Fibroblast of skin of scalp (primary cell): ENCODE measurements at places on chromosomes 16 and 17.

DNA sequence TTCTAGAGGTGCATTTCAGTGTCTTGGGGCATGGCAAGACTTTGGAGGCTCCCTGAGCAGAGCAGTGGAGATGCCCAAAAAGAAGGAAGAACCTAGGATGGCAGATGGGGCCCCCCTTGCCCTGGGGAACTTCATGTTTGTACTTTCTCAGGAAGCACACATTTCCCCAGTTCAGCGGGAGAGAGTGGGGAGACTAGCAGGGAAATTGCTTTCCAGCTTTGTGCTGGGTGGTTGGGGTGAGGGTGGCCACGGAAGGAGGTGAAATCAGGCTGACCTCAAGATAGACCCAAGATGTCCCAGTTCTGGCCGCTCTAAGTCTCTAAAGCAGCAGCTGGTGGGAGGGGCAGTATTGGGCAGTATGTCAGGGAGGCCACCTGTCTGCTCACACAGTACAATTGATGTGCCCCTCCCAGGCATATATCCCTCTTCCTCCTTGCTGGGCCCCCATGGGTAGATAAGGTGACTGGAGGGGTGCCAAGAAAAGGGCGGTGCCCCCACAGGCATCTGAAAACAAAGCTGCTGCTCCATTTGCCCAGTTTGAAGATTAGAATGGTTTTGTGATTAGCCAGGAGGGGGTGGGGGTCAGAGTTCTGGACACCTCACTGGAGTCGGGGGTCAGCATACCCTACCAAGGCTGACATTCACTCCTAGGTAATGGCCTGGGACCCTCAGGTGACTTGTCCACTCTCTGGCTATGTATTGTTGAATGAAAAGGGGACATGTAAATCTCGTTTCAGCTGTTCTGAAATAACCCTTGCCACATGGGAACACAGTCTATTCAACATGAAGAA, 17.1 kb upstream of the NAGLU start:
- peak; percentile 63 for DNase-seq

- no peak for DNase-seq
Measured at GRCh38 chr16:87808108-87808507, 42.3 kb upstream of the KLHDC4 start.

GRCh38 chr17:43464046-43464445, 19.7 kb upstream of the DHX8 start:
- DNase-seq: no peak

DNA sequence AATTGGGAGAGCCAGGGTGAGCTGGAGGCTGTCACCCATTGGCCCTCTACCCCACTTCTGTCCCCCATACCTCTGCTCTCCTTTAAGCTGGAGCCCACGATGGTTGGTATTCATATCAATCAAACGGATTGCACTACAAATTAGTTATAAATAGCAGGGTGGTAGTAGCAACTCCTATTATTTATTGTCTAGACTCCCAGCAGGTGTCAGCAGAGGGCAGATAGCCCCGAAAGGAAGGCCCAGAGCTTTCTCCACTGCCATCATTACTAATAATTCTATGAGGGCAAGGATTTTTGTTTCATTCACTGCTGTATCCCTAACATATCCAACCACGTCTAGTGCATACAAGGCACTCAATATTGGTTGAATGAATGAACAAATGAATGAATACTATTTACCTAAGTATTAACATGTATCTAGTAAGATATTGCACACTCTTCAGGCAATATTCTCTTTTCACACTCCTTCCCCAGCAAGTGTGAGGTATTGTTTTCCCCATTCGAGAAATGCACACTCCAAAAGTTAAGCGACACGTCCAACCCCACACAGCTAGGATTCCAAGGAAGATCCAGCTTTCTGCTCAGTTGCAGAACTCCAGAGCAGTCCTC, 6.3 kb downstream of the C17orf50 start:
- DNase-seq: peak; percentile 53

DNA sequence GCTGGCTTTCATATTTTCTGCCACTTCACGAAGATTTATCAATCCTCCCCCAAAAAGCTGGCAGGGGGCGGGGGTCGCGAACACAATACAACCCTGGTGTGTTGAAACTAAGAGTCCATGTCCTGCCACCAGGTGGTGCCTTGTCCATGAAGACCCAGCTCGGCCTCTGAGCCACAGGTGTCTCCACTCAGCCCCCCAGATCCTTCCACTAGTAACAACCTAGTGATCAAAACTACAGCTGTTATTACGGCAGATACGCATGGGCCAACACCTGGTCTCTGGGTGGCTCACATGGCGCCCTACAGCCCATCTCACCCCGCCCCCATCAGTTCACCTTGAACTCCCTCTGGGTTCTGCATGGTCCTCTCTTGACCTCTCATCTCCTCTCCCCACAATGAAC, 27.7 kb downstream of the USP7 start:
- DNase-seq: no peak

- DNase-seq: peak; percentile 8
Measured at GRCh38 chr17:41967141-41967920, 736 bp downstream of the CNP start.

GRCh38 chr17:75601057-75601987, 13.7 kb downstream of the MYO15B start:
- DNase-seq: peak; percentile 34

- no peak for DNase-seq
Measured at GRCh38 chr16:66776457-66776856, 24.9 kb downstream of the TERB1 start.

GRCh38 chr17:50200457-50201275, 765 bp downstream of the COL1A1 start:
- peak; percentile 87 for DNase-seq

DNA sequence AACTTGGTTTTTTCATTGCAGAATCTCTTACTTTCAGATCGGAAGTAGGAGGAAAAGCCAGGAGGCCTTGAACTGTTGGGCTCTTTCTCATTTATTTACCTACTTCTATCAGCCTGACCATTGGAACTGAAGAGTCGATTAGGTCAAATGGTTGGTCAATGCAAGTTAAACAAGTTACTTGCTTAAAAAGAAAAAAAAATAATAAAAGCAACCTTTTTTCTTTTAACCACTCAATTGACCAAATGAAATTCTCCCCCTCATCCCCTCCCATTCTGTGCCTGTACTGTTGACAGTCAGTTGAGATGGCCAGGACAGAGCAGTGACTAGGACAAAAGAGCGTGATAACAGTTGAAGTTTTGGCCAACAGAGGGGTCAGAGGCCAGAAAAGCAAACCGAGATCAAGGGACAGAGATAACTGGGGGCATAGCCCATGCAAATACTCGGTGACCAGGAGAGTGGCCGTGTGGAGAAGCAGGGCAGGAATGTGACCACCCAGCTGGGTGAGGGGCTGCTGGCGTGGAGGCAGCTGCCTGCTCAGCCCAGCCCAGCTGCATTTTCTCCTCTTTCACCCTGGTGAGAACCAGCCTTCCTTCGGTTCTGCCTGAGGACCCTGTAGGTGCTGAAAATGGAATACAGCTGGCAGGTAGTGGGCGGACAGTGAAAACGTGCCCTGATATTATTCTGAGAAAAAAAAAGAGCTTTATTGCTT, 72.2 kb downstream of the HS3ST3B1 start:
- DNase-seq: no peak

DNA sequence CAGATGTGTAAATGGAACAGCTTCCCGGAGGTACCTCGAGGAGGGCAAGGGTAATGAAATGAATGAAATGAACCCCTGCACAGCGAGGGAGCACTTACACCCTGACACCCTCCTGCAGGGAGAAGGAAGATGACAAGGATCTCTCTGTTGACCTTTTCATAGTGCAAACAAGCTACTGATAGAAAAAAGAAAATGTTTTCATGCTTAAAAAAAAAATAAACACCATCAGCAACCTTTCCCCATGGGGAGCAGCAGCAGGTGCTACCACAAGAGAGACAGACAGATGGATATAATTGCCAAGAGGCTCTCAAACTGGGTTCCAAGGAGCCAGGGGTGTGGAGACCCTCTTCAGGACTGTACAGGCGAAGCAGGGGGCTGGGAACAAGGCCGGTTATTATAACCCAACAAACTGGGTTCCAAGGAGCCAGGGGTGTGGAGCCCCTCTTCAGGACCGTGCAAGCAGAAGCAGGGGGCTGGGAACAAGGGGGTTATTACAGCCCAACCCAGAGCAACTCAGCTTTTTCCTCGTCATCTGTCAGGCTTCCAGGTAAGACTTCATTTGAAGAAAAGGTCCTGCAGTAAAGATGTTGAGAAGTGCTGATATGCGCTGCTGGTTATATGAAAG, 718 bp upstream of the RPH3AL start:
- DNase-seq: no peak

DNA sequence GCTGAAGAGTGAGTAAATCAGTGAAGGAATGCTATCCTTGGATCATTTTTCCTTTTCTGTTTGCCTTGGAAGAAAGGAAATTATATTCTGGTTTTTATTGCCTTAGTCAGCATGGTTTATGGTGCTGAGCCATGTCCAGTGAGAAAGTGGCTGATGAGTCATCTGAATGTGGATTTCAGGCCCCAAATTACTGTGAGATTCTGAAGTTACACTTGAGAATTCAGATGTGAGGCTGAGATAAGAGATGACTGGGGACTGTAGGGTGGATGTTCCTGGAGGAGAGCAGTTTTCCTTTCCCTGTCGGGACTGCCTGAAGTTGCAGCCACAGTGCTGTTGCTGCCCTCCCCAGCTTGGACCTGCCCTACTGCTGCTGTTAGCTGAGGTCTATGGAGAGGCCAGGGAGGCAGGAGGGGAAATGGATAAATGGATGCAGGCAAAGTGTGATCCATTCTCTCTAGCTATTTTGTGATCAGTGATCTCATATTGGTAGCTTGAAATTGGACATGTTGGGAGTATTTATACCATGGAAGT, 4.2 kb upstream of the MAP3K14 start:
- DNase-seq: peak; percentile 97

GRCh38 chr16:4111748-4112696, 4.2 kb downstream of the ADCY9 start:
- no peak for DNase-seq

DNA sequence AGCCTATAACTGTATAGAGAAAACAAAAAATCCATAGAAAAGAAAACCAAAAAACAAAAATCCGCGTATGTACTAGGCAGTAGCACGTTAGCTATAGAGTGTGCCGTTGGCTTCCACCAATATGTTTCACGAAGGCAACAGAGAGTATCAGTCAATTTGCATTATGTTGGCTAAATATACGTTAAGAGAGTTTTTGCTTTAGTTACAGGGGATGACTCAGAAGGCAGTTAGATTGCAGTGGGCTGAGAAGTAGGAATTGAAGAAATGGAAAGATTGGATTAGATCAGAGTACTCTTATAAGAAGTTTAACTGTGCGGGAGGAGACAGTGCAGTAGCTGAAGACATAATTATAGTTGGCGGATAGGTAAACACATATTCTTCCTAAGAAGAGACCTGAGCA, 911 bp upstream of the NACA2 start:
- no peak for DNase-seq

GRCh38 chr17:28760601-28761562, 17.1 kb downstream of the TRAF4 start:
- DNase-seq: peak; percentile 27

DNA sequence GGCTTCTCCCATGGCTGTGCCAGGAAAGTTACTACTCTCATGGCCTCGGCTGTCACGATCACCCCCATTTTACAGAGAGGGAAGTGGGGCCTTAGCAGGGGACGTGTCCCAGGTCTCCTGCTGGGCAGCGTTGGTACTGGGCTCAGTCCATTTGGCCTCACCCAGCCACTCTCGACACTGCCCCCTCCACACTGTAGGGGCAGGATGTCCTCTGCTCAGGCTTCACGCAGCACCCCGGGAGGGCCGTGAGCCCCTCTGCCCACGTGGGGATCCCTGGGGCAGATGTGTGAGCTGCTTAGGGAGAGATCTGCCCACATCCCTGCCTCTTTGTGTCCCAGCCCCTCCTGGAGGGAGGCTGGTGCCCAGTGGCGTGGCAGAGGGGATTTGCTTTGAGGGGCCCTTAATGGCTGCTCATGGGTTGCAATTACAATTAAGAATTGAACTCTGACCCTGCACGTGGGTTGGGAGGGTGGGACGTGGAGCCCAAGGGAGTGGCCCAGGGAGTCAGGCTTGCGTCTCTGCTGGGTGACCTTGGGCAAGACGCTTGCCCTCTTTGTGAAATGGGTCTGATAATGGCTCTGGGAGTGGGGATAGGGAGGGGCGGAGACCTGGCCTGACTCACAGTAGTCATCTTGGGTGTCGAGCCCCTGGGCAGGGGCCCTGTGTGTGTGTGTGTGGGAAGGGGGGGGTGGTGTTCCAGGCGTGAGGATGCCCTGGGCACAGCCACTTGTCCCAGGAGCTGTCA, 2.3 kb upstream of the KCNJ12 start:
- no peak for DNase-seq

GRCh38 chr17:9192010-9192409, 170.7 kb downstream of the NTN1 start:
- peak; percentile 26 for DNase-seq

DNA sequence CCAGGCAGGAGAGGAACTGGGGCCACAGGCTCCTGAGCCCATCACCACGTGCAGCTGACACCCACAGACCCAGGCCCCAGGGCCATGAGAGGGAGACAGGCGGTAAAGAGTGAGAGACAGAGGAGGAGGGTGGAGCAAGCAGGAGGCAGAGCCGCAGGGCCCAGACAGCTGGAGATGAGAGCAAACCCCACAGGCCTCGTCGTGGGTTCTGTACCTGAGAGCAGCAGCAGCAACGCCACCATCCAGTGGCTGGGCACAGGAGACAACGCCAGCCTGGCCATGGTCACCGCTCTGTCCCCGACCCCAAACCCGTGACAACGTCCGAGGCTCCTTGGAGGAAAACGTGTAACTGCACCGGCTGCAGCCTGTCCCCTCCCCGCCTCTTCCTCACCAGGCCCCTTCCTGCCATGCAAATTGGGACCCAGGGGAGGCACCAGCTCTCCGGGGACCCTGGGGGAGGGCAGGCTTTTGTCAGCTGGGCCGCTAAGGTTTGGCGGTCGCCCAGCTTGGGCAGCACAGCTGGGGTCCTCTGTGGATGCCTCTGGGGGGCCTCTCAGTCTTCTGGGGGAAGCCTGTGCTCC, at the start of gene CD79B:
Gene CD79B, minus strand, starts transcription at position 351 of the 581 bp plus-strand sequence. Its CDS starts 70 bp downstream, at position 281.
- DNase-seq: no peak

- peak; percentile 48 for DNase-seq
Measured at GRCh38 chr17:59372138-59372751, 40.8 kb downstream of the YPEL2 start.

DNA sequence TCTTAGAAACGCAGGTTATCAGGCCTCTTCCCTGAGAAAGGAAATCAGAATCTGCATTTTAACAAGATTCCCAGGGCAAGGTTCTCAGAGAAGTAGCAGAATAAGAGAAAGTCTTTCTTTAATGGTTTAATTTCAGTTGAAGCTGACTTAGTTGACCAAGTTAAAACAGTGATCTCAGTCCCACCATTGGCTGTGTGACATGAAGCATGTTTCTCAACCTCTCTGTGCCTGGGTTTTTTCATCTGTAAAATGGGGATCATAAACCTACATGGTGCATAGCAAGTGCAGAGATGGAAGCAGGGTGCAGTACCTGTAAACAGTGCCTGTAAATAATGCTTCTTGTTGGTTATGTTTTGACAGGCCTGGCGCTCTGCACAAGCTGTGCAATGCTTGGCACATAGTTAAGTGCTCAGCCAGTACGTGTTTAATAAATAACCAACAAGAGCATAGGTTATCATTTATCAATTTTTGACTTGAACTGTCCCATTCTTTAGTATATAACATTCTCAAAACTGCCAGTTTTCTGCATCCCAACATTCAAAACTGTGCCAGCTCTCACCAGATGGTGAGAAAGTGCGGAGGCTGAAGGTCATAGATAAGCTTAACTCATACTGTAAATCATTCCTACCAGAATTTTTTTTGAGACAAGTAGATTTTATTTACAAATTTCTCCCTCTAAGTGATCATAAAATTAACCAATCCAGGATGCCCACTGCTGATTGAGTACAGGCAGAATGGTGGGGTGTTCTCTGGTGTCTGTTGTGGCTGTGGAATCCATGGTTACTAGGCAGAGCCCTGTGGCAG, 6.9 kb downstream of the C17orf67 start:
- no peak for DNase-seq

GRCh38 chr17:76440751-76441362, 12.1 kb downstream of the UBE2O start:
- DNase-seq: no peak
